H9 (cell line): ENCODE measurements at places on chromosomes 2 and 18. TPM values are rescaled to one million over a fixed set of nuclear protein-coding genes. Genes with fewer than 3 reads are reported as not detected.

DNA sequence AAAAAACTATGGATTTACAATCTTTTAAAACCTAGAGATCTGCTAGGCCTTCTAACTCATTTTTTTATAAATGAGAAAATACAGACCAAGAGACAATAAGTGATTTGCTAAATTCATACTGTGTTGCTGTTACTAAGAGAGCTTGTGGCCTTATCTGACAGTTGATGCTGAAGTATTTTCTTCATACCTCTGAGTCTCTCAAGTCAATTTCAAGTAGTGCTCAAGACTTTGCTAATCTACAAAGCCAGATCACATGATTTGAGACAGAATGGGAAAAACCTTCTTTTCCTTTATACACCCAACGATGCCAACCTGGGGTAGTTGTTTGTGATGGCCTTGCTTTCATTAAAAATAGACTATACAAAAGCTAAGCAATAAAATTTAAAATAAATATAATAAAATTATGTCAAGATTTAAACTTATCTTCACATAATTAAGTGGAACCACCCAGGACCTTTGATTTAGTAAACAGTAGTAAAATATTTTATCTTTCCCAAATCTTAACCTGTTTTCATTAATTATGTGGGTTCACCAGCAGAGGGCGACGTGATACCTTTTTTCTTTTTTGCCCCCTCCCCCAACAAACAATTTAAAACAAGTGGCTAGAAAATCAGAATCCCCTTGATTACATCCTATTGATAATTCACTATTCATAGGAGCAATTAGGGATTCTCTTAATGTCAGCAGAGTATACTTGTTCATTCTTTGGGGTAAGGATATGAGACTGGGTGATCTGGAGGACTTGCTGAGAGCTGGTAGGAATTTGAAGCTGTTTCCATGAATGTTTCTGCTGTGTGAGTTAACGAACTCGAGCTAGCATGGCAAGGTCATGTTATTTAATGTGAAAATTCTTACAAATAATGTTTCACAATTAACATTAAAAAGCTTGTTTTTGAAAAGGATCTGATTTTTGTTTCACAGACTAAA, 49.6 kb upstream of the SLC5A7 start:
- DNase-seq, result no peak

GRCh38 chr2:205609113-205609512, 73.2 kb upstream of the NRP2 start:
- no peak for DNase-seq

DNA sequence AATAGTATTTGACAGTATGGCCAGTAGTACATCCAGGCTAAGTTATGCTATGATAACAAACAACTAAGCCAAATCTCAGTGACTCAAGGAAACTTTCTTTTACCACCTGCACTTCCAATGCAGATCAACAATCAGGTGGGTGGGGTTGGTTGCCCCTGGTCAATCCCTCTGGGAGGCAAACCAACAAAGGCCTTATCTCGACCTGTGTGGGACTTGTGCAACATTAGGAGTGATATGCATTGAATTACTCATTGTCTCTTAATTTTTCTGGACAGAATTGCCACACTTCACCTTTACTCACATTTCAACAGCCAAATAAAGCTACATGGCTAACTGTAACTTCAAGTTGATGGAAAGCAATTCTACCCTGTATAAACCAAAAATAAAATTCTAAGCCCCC, 1049.3 kb upstream of the CDH2 start:
- DNase-seq, result no peak

Gene C2orf80
- not detected in 2 replicates for total RNA-seq

Gene SLC4A3
- 10.7 and 11.1 TPM in 2 replicates for total RNA-seq

DNA sequence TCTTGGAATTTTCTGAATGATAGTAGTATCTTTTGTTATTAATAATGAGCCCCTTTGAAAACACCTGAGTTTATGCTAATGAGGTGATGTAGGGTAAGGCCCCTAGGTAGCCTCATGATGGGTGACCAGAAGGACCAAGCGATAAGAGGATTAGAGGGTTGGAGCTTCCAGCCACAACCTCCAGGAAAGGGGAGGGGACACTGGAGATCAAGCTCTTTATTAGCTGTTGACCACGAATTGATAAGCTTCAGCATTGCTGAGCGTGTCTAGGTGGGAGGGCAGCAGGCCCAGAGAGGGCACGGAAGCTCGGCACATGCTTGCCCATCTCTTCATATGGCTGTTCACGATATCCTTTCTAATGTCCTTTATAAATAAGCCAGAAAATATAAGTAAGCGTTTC, 39.0 kb downstream of the KIAA2012 start:
- DNase-seq, result no peak

GRCh38 chr2:128486640-128487375, 168.1 kb upstream of the HS6ST1 start:
- no peak for DNase-seq

GRCh38 chr2:221501210-221501882, 70.8 kb downstream of the EPHA4 start:
- DNase-seq, result no peak

GRCh38 chr2:38711558-38711957, 39.6 kb downstream of the SRSF7 start:
- DNase-seq, result no peak

Gene LAMA1
- 28.7 and 28.8 TPM in 2 replicates for total RNA-seq

GRCh38 chr2:147479358-147479757, 365.5 kb upstream of the ACVR2A start:
- DNase-seq, result no peak

Gene MAL
- not detected in 2 replicates for total RNA-seq

DNA sequence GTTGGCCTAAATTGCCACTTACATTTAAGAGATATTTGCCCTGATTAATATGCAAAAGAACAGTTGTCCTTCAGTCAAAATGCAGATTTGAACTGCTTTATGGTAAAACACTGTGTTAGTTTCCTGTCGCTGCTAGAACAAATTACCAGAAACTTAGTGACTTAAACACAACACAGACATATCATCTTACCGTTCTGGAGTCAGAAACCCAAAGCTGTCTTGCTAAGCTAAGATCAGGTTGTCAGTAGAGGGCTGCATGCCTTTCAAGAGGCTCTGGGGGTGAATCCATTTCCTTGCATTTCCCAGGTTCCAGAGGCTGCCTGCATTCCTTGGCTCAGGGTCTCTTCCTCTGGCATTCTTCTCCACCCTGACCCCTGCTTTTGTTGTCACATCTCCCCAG, 149.5 kb downstream of the FAM161A start:
- no peak for DNase-seq

Gene STK11IP
- total RNA-seq, result 28.1 and 31.1 TPM in 2 replicates

DNA sequence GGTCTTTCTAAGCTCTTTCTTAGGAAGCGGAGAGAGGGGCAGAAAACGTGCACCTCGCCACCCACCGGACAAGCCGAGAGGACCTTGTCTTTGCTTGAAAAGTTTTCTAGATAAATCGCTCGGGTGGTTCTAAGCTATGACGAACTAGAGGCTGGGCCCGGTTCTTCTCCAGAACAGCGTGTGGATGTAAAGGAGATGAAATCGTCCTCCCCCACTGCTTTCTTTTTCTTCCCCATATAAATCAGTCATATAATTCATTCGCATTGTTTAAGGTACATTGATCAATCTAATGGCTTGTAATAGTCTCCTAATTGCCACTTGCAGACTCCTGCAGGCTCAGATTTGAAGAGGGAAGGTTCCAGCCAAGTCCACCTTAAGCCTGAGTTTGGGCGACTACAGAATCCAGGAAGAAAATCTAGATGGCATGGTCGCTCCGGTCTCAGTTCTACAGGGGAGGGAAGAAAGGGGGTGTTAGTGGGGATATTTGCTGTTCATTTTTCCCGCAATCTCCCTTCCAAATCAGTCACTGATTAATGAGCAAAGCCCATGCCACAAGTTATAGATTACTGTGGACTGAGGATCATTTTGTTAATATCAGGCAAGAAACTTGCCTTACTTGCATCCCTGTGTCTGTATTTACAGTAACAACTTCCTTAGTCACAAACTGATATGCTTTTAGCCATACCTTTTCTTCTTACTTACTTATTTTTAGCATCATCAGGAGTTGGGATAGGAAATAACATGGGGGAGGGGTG, 5.6 kb upstream of the SP9 start:
- DNase-seq, result no peak

DNA sequence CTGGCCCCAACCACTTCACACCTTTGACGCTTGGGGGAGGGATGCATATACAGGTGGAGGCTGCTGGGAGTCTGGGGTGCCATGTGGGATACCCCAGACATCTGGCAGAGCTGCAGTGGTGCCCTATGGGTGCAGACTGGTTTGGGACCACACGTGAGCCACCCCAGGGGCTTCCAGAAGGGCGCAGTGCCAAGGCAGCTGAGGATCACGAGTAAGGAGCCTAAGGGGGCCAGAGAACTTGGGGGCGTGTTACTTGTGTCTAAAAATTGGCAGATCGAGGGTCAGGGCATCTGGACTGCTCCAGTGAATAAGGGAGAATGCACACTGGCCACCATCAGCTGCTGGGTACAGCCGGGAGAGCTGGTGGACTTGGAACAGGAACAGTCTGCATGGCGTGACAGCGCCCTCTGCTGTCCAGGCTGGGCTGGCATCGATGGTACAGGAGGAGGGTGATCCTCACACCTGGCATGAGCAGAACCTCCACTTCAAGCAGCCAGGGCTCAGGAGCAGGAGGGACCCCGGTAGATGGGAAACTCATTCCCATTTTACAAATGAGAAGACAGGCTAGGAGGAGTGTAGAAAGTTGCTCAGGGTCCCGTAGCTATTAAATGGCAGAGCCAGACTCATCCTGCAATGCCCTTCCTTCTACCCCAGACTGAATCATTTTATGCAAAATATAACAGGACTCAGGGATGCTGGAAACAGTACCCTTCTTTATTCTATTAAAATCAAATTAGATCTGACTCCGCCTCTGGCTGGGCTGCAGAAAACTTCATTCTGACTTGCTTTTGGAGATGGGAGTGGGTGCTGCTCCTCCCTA, 60.4 kb downstream of the ATOH8 start:
- peak; percentile 90 for DNase-seq

DNA sequence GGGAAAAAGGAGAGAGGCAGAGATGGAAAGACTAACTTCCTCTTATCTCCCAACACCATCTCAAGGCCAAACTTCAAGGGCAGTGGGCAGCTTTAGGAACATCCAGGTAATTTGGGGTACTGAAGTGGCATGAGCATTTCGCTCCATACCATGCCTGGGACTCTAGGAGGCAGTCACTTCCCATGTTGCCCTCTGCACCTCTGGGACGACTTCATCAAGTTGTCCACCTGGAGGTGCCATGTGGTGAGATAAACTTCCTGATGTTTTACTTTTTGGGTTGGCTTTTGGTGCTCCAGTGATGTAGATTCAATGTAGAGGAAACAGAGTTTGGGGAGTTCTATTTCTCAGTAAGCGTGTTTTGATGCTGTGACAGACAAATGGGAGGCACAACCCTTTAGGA, 56.3 kb upstream of the UPP2 start:
- DNase-seq, result peak; percentile 54

- no peak for DNase-seq
Measured at GRCh38 chr2:138453815-138454214, 47.8 kb upstream of the SPOPL start.

- no peak for DNase-seq
Measured at GRCh38 chr18:79420033-79420745, 24.5 kb downstream of the NFATC1 start.

DNA sequence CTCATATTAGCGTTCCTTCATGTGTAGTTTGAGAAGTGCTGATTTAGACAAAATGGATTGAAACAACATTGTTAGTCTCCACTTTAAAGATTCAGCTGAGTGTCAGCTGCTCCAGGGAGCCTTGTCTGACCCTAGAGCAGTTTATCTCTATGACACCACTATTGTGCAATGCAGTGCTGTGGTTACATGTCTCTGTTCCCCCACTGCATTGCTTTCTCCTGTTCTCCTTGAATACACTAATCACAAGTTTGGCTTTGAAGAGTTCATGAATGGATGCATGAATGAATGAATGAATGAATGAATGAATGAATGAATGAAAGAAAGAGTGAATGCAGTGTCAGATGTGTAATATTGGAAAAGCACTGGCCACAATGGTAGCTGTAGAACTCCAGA, 38.3 kb downstream of the GCG start:
- DNase-seq, result no peak

GRCh38 chr2:60796573-60797509, 40.8 kb downstream of the PAPOLG start:
- no peak for DNase-seq

DNA sequence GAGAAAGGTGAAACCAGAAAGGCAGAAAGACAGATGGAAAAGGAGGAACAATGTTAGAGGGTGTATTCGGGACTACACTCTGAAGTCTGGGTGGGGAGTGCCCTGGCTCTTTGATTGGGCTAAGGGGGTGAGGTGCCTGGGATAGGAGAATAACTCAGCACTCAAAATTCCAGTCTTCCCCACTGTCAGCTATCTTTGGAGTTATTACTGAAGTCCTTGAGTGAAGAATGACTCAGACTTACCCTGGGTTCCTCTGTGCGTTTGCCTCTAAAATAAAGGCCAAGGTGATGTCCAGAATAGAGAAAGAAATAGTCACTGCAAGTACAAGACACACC, 151.8 kb upstream of the SERPINE2 start:
- no peak for DNase-seq

- peak; percentile 30 for DNase-seq
Measured at GRCh38 chr2:86134709-86135108, 28.7 kb downstream of the PTCD3 start.

DNA sequence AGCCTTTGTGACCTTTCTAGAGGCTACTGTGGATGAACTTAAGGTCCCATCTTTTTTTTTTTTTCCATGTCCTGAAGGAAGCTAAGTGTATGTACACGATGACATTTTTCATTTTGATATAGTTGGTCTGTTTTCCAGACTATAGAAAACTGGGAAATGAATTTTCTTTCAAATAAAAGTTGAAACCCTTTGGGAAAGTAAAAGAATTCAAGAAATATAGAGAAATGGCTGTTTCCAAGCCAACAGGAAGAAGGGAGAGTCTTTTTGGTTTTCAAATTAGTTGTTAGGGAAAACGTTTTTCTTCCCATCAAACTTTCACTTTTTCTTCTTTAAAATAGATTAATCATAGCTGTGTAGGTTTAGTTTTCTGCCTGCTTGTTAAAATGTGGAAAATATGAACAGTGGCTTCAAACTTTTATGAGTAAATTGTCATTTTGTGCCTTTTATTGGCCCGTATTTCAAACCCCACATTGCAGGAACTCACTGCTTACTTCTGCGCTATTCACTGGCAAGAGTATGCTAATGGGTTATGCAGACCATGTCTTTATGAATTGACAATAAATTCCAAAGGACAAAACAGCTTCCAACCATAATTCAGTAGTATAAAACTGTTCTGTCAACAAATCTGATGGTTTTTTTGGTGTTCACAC, 27.7 kb upstream of the LYPD1 start:
- no peak for DNase-seq

Gene TCF4
- 85.8 and 99.4 TPM in 2 replicates for total RNA-seq

- peak; percentile 85 for DNase-seq
Measured at GRCh38 chr2:227766373-227766883, 20.7 kb downstream of the SCYGR8 start.

Gene SRD5A2
- total RNA-seq, result not detected in 2 replicates
